T-cell (primary cell): ENCODE measurements at places on chromosomes 1 and 21. TPM values are rescaled to one million over a fixed set of nuclear protein-coding genes. Genes with fewer than 3 reads are reported as not detected.

- no peak for DNase-seq
These were observed 41.9 kb downstream of the SYDE2 start for GRCh38 chr1:85158910-85159309.

The XPR1 gene
- 14.6 TPM for total RNA-seq

The POFUT2 gene
- total RNA-seq = 43.0 TPM

DNA sequence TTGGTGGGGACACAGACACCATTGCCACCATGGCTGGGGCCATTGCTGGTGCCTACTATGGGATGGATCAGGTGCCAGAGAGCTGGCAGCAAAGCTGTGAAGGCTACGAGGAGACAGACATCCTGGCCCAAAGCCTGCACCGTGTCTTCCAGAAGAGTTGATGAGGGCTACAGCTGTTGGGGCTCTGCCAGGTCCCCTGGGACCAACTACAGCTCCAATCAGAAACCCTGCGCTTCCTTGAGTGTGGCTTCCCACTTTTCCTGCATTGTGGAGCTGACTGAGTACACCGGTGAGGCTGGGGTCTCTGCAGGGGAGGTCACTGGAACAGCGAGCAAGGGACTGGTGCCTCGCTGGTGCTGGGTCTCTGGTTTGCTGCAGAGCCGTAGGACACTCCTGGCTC lies 4.5 kb downstream of the ADPRS start:
- no peak for DNase-seq

GRCh38 chr1:28249866-28250295 lies 9.4 kb upstream of the SESN2 start:
- DNase-seq = no peak

- no peak for DNase-seq
These were observed 111.8 kb upstream of the PRMT6 start for GRCh38 chr1:106944721-106945120.

DNA sequence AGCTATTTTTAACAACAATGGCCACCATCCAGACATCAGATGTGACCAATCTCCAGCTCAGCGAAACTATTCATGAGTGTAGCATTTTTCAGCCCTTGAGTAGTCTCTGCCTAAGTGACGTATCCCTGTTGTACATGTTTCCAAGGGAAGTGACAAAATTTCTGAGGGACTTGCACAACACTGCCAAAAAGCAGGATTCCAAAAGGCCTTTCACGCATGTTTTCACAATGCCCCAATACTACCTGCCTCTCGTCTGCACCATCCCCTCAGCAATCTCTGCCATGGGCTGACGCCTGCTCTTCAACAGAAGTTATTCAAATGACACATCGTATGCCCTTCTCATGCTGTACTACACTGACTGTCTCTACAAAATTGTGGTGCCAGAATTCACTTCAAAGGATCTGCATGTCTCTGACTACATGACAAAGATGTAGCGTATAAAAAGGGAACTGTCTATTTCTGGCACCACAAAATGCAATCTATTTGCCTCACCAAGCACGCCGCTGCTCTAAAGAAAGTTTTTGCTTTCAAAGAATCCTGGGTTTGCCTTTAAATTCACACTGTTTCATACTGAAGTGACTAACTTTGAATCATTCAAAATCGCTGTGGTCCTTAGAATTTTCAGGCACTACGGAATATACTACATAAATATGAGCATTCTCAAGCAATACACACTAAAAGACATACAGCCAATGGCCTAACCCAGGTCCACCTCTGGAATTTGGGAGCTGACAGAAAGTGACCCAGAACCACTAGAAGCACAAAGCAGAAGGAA lies 32.9 kb downstream of the JAK1 start:
- no peak for DNase-seq

The NTRK1 gene
- 1.2 TPM for total RNA-seq

GRCh38 chr21:42393443-42393950 lies 2.4 kb downstream of the TMPRSS3 start:
- no peak for DNase-seq
